ENCODE measurements at places on chromosomes 4 and X.

DNA sequence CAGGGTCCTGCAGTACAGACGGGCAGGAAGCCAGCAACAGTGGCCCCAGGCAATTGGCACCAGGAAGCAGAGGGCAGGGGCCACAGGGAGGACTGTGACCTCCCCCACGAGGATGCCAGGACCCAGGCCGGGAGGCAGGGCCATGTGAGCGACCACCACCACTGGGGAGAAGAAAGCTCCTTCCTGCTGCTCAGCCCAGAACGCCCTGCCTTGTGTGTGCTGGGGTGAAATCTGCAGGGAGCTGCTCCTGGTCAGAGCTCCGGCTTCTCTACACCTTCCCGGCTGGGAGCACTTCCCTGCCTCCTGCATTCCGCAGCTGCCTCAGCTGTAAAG lies 100.4 kb downstream of the HMX1 start:
- DNase-seq: peak; percentile 15

DNA sequence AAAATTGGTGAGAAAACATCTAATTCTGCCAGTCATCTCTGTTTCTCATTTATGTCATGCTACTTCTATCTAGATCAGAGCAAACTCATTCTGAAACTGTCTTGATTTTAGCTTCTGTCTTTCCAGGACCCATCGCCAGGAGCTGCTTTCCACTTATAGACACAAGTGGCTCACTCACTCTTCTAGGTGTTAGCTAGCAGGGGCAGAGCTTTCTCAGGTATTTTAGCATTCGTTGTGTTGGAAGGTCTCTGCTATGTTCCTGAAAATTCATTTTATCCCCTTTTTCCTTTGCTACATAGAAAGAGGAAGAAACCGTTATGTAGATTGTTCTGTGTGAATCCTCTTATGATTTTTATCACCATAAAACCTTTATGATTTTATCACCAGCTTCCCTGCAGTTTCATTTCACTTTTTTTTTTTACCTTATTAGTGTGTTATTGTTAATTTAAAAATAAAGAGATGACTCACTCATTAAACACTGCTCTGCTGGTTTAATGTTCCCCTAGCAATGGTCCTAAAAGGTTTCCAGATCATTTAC lies 246.6 kb upstream of the AADAT start:
- no peak for DNase-seq

DNA sequence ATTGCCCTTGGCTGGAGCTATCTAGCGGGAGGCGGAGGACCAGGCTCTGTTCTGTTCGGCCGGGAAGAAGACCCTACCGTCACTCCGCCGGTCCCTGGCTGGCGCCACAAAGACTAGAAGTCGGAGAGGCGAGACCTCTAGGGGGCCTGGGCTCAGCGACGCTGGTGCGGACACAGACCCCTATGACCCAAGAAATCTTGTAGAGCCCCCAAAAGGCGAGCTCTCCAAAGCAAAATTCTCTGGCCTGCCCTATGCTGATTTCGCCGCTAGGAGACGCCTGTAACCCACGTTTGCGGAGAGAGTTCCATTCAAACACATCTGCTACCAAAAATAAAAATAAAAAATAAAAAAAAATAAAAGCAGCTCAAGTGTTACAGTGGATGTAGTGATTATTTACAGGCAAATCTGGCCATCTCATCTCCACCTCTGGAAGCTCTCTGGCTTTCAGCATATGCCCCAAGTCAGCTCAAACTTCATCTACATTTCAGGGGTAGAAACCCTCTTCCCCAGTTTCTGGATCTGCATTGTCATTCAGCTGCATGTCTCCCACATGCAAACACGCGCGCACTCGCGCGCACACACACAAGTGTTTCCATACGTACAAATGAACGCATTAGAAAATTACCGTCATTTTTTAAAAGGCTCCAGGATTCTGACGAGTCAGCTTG lies 2.4 kb upstream of the PCDH10 start:
- DNase-seq: peak; percentile 76

- DNase-seq: no peak
Observed at GRCh38 chr4:39699687-39700409, 1.9 kb downstream of the UBE2K start.

DNA sequence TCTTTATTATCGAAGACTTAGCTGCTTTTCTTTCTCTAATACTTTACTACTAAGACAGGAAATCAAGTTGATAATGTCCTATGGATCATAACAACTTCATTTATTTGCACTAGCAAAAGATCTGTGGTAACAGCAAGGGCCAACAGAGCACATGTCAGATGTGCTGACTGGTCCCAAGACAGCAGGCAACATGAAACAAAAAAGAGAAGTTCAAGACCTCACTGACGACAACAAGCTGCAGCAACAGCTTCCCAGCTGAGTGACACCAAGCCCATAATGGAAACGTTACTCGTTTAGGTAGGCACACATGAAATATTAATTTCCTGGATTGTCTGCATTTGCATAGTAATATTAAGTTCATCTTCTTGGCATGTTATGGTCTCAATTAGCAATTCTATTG lies 126.9 kb downstream of the UNC5C start:
- DNase-seq: no peak

DNA sequence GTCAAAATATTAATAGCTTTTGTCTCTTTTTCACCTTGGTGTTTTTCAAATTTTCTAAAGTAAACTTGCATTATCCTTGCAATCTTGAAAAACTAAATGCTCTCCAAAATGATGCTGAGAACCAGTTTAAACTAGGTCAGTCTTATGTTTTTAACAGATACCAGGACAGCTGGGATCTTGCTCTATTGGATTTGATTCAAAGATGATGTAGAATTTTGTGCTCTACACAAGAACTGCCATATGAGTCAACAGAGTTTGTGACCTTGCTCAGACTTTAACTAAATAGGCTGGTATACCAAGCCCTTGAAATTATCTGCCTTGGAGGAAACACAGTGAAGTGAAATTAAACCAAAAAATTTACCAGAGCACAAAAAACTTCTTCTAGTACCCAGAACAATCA lies 991.1 kb downstream of the STPG2 start:
- DNase-seq: no peak

GRCh38 chr4:181909368-181909767 lies 333.8 kb upstream of the TENM3 start:
- no peak for DNase-seq

Measured in left hindlimb (tissue), 1 donor.